ENCODE measurements at places on chromosomes 5 and 9.

GRCh38 chr9:1031951-1032601 lies 18.1 kb upstream of the DMRT2 start:
- DNase-seq, result no peak

- no peak for DNase-seq
These were observed 25.6 kb downstream of the OR2V2 start for GRCh38 chr5:181173027-181173419.

- DNase-seq, result no peak
These were observed 36.7 kb upstream of the ITGA2 start for GRCh38 chr5:52952483-52952882.

DNA sequence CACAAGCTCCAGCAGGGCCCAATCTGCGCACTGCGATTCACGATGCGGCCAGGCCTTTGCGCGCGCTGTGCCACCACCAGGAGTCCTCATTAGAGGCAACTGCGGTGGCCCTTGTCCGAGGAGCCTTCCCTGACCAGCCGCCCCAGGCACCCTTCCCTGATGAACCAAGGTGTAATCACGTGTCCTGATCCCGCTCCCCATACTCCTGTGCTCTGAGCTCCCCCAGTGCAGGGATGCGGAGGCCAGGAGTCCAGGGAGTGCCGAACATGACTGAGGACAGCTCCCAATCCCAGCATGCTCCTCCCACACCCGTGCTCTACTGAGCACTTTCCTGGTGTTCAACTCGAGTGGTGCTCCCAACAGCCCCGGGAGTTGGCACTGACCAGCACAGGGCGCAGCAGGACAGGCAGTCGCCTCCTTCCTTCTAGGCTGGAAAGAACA lies 134.8 kb downstream of the ZNF354C start:
- DNase-seq, result no peak

GRCh38 chr9:71703172-71703872 lies 65.0 kb downstream of the CEMIP2 start:
- DNase-seq, result no peak

GRCh38 chr5:151071848-151072629 lies 8.8 kb downstream of the TNIP1 start:
- DNase-seq, result no peak

DNA sequence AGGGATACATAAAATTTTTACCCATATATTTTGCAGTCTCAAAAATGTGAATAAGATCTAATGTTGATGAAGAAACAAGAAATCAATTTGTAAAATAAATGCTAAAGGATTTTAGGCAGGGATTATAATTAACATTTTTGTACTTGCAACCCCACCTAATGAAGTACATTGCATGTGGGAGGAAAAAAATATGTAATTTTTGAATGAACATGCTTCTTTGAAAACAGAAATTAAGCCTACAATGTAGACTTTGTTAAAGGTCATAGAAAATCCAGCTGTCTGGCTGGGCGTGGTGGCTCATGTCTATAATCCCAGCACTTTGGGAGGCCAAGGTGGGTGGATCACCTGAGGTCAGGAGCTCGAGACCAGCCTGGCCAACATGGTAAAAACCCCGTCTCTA lies 15.6 kb downstream of the SLC27A6 start:
- no peak for DNase-seq

GRCh38 chr9:87684627-87685219 lies 41.2 kb upstream of the CTSL start:
- no peak for DNase-seq

- no peak for DNase-seq
These were observed 218.8 kb upstream of the WWC1 start for GRCh38 chr5:168072665-168073064.

DNA sequence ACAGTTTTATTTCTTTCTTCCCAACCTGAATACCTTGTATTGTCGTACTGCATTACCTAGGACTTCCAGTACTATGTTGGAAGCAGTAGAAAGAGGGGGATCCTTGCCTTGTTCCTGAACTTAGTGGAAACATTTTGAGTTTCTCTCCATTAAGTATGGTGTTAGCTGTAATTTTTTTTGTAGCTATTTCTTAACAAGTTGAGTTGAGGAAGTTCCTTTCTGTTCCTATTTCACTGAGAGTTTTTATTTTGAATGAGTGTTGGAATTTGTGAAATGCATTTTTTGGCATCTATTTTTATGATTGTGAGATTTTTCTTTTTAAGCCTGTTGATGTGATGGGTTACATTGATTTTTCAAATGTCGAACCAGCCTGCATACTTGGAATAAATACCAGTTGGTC lies 49.0 kb downstream of the FSD1L start:
- no peak for DNase-seq

DNA sequence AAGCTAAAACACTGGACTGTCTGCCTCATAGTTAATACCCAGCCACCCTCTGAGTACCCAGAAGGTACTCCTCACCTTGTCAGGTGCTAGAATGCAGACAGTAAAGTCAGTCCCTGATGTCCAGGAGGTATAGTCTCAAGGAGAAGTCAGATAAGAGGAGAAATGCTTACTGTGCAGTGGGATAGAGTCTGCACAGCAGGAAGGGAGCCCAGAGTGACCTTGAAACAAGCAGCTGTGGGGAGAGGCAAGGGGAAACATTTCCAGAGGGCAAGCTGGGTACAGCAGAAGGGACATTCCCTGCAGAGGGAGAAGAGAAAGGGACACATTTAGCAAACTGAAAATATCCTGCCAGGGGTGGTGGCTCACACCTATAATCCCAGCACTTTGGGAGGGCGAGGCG lies 122.7 kb downstream of the GCNT1 start:
- no peak for DNase-seq

- DNase-seq, result no peak
These were observed 3.3 kb downstream of the NACC2 start for GRCh38 chr9:136091582-136092352.

DNA sequence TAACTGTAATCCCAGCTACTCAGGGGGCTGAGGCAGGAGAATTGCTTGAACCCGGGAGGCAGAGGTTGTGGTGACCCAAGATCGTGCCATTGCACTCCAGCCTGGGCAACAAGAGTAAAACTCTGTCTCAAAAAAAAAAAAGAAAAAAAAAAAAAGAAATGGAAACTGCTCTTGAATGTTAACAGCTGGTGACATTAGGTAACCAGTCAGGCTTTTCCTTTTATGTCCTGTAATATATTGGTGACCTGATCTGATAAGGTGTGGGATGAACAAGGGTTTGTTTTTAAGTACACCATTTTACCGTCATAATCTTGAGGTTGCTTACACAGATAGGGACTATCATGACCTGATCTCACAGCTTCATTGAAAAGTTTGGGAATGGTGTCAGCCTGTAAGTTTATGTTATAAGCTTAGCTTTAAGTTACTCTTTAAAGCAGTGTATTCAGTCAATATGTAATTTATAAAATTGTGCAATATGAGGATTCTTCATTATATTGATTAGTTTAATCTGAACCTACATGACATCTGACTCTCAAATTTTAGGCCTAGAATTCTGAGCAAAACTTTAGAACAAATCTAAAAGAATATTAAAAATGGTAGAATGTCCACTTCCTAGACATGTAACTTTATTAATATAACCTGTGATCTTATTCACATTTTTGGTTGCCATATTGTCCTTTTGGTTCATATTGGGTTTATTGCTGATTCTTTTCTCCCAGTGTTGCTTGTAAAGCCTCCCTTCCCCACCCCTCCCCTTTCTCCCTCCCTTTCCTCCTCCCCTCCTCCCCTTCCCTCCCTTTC lies 41.4 kb downstream of the RAI14 start:
- no peak for DNase-seq

DNA sequence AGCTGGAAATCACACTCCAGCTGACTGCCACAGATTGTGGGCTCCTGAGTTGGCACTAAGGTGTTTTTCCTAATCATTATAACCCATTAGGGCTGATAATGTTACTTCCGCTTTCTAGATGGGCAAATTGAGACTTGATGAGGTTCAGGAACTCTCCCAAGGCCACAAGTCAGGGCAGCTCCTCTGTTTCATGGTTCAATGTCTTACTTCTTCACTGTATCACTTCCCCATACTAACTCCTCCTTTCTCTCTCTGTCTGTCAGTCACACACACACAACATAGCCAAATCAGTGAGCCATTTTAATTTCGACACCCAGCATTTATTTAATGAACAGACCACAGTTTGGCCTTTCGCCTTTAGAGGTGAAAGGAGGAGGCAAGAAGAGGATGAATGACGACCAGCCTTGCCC lies 17.8 kb upstream of the TRAF1 start:
- no peak for DNase-seq

- no peak for DNase-seq
These were observed 13.6 kb downstream of the TIMD4 start for GRCh38 chr5:156949424-156949823.

DNA sequence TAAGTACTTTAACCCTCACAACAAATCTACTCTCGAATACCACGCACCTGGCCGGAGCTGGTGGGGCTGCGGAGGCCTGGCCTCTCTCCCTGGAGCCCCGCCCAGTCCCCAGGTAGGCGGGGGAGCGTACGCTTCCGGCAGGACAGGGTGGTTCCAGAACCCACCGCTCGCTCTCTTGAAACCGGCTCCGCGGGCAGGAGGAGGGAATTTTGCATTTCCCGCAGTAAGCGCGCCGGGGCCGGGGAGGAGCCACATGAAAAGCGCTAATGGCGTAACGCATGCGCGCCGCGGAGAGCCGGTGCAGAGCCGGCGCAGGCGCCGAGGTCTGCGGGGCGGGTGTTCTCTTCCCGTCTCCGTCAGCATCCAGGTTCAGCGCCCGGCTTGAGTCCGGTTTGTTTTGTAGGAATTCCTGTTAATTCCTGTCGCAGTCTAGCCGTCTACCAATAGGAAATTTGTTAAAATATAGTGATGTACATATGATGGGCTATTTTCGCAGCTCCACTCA lies 20.8 kb downstream of the CAVIN4 start:
- DNase-seq, result peak; percentile 81

All from NCI-H1436 treated with DMSO at 0.1 percent for 48 hours (cell line).